Peyer's patch (tissue), 4 donors: ENCODE measurements at places on chromosomes 1 and 21.

- DNase-seq, result no peak
Observed at GRCh38 chr1:38031513-38031866, 15.1 kb downstream of the POU3F1 start.

DNA sequence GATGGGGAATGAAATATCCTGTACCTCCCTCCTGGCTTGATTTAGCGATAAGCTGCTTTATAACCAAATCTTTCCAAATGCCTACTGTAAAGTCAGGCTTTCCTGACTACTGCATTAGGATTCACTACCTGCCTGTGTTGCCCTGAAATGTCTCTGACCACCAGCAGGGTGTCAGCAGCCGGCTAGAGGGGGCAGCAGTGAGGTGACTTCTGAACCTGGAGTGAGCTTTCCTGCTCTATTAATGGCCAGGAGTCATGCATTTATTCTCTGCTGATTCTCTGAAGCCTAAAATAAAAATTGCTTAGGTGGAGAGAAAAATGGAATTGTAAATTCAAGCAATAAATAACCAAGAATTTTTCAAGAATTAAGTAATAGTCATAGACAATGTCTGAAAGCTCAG lies 2.5 kb downstream of the BACE2 start:
- no peak for DNase-seq

DNA sequence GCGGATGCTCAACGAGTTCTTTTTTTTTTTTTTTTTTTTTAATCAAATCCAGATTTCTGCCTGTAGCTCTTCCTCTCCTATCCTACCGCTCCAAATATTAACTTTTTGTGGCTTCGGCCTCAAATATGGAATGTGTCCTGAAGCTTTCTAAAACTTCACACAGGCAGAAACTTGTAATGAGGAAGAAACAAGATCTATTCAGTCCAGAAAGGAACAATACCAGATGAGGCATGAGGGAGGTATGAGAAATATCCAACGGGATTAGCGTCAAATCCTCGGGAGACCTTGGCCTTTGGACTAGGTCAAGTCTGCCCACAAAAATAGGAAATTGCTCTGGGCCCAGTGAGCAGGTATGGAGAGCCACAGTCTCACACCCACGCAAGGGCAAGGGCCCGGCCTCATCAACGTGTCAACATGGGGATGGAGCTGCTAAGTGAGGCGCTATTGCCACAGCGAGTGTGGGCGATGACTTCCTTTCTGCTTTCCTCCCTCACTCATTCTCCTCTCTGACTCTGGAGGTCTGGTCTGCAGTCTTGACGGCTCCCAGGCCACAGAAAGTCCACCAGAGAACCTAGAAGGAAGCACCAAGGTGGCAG lies 66.6 kb downstream of the BCAR3 start:
- no peak for DNase-seq

DNA sequence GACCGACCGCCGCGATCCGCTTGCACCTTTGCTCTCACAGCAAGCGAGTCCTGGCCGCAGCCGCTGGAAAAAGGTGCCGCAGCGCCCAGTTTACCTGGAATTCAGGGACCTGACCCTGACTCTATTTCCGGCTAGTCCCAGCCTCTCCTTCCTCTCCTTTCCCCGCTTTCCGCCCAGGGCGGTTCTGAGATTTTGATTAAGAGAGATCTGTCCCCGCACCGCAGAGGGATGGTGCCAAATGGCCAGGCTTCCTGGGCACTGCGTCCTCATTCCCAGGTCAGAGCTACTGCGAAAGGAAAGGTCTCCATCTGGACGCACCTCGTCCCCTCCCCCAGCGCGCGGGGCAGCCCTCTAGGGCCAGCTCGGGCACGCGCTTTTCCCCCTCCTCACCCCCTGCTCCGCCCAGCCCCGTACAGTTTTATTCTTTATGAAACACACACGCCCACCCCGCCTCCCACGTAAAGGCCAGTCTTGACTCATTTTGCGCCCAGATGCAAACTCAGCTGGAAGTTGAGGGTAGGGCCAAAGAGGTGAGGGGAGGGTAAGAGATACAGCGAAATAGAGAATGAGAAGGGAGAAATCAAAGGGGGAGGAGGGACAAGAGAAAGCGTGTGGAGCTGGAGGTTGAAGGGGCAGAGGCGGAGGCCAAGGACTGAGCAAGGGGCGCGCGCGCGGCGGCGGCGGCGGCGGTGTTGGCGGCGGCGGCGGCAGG lies 411.8 kb upstream of the ESRRG start:
- DNase-seq, result no peak

GRCh38 chr1:41381692-41382479 lies 20.7 kb downstream of the FOXO6 start:
- DNase-seq, result no peak

- DNase-seq, result peak; percentile 73
Observed at GRCh38 chr1:151326619-151327222, 495 bp downstream of the PI4KB start.

- DNase-seq, result no peak
Observed at GRCh38 chr1:229017091-229017490, 253.8 kb upstream of the RAB4A start.

DNA sequence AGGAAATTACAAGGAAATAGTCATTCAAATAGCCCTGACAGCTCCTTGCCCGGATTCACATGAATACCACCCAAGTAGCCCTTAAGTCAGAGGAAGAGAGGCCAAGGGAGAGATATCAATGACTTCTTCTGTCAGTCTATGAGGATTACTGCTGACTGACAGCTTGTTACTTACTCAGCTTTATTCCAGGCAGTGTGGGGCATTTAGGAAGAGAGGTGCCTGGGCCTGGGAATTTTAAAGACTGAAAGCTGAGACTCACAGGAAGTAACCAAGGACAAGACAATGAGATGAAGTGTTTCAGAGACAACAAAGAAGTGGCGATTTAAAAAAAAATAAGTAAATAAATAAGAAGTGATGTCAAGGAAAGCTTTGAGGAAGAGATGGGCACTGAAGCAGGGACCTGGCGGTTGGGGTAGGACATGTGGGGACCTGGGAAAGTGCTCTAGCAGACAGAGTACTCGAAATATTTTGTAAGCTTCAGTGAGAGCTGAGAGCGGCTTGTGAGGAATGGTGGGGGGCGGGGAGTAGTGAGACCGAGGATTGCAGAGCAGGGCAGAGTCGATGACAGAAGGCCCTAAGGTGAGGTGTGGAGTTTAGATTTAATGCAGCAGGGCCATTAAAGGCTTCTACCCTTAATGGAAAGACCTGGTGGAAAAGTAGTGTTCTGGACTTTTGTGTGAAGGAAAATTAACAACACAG lies 58.9 kb downstream of the ST3GAL3 start:
- DNase-seq, result no peak

GRCh38 chr1:98493469-98493868 lies 168.1 kb upstream of the SNX7 start:
- no peak for DNase-seq

DNA sequence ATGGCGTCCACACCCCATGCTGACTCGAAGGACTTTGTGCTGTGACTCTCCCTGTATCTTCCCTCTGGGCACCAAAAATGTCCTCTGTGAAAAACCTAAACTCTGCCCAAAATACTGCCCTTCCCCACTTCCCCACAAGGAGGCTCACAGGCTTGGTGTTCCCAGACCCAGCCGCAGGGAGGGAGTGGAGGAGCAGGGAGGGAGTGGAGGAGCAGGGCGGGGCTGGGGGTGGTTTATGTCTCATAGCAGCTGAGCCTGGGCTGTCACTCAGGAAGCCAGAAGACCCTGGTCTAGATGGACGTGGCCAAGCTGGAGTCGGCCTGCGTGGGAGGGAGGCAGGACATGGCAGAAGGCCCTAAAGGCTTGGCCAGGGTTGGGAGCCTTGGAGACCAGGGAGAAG lies 461.7 kb downstream of the PTPRU start:
- DNase-seq, result no peak

DNA sequence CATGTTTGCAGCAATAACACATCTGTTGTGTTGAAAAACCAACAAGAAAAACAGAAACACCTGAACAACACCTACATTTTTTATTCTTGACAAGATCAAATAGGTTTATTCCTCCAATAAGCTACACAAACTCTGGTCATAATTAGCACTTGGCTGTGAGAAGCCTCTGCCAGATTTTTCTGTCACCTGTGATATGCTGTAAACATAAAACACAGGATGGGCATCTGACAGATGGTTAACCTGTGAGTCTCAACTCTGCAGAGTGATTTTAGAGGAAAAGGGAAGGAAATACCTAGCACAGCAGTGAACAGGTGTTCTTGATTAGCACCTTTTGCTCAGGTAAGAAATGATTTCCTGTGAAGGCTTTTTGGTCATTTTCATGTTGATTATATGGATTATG lies 175.4 kb upstream of the COA6 start:
- no peak for DNase-seq

DNA sequence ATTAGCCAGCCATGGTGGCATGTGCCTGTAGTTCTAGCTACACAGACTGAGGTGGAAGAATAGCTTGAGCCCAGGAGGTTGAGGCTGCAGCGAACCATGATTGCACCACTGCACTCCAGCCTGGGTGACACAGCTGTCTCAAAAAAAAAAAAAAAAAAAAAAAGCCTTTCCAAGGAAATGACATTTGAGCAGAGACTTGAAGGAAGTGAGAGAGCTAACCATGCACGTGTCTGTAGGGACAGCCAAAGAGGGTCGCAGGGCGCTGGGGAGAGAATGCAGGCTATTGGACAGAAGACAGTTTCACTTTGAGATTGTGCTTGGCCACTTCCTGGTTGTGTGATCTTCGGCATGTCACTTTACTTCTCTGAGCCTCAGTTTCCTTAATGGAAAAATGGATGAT lies 6.8 kb downstream of the HCRTR1 start:
- DNase-seq, result peak; percentile 24

- DNase-seq, result no peak
Observed at GRCh38 chr1:46221749-46222148, 18.6 kb downstream of the LURAP1 start.

DNA sequence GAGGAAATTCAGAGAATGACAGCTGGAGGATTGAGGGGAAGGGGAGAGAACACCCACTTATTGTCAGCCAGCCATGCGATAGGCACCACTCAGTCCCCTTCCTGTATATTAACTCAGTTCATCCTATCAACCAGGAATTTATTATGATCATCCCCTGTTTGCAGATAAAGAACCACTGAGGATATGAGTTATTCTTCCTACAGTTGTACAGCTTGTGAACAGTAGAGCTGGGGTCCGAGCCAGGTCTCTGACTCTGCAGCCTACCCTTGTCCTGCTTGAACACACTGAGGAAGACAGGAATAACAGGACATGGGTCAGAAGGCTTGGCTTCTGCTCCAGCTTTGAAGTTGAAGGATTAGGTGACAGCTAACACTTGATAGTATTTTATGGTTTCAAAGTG lies 42.0 kb upstream of the SCMH1 start:
- DNase-seq, result no peak

DNA sequence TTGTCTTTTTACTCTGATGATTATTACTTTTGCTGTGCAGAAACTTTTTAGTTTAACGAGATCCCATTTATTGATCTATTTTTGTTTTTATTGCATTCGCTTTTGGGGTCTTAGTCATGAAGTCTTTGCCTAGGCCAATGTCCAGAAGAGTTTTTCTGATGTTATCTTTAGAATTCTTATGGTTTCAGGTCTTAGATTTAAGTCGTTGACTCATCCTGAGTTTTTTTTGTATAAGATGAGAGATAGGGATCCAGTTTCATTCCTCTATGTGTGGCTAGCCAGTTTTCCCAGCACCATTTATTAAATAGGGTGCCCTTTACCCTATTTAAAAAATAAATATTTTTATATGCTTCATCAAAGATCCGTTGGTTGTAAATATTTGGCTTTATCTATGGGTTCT lies 13.2 kb downstream of the MAN1C1 start:
- no peak for DNase-seq

DNA sequence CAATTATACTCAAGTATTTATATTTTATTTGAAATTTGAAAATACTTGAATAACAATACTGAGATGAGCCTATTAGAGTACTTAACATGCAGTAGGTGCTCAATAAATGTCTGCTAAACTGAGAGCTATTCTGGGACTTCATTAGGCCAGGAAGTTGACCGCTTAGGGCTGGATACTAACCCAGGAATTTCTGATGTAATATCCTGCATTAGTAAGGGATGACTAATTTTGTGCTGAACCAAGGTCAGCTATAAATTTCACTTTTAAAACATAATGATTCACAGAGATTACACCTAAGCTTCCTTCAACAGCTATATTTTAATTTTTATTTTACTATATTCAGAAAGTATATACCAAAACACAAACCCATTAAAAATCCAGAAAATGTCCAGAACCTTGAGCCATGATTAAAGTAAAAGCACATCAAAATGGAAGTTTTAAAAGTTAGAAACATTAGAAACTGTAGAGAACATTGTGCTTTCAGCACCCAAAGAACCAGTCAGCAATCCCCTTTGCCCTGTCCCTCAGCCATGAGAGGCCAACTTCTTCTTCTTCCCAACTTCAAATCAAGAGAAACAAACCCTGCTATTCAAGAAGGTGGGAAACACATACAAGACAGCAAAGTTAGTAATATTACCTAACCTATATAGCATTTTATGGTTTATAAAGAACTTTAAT lies 35.4 kb downstream of the WNT2B start:
- no peak for DNase-seq

DNA sequence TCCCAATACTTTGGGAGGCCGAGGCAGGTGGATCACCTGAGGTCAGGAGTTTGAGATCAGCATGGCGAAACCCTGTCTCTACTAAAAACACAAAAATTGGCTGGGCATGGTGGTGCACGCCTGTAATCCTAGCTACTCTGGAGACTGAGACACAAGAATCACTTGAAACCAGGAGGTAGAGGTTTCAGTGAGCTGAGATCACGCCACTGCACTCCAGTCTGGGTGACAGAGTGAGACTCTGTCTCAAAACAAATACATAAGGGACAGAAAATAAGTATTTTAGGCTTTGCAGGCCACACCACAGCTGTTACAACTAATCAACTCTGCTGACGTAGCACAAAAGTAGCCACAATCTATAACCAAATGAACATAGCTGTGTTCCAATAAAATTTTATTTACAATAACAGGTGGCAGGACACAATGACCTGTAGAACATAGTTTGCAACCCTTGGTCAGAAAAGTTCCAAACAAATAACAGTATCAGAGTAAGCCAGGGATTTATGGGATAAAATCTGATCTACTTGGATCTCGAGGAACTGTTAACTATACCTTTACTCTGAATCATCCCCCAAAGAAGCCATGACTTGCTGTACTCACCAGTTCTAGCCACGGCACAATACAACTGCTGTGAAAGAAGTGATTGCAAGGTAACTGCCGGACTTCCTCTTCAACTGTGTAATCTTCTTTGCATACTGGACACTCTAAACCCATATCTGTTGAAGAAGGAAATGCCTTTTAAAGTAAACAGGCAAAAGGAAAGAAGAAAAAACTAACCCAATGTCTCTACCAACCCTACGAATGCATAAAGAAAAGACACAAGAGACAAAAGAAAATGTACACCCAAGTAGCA lies 28.3 kb downstream of the CD160 start:
- no peak for DNase-seq

DNA sequence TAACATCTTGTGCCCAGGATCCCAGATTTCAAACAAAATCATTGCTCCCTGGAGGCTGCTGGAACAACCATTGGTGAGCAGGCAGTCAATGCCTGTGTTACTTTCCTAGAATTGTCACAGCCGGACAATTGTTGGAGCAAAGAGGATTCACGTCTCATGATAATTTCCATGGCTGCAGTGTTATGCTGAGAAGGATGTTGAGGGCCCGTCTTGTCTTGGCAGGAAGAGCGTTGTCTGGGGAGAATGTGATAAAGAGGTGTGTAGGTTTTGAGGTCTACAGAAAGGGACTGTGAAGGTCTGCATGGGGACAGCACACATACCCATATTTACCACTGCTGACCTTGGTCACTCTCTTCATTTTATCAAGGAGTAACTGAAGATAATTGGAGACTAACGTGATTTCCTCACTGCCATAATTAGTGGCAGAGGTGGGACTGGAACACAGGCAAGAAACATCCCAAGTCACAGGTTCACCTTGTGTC lies 6.3 kb downstream of the MECR start:
- DNase-seq, result no peak

GRCh38 chr1:228375578-228376261 lies 30.9 kb downstream of the TRIM11 start:
- no peak for DNase-seq
